ENCODE measurements at places on chromosomes 13 and 19. TPM values are rescaled to one million over a fixed set of nuclear protein-coding genes. Genes with fewer than 3 reads are reported as not detected.

DNA sequence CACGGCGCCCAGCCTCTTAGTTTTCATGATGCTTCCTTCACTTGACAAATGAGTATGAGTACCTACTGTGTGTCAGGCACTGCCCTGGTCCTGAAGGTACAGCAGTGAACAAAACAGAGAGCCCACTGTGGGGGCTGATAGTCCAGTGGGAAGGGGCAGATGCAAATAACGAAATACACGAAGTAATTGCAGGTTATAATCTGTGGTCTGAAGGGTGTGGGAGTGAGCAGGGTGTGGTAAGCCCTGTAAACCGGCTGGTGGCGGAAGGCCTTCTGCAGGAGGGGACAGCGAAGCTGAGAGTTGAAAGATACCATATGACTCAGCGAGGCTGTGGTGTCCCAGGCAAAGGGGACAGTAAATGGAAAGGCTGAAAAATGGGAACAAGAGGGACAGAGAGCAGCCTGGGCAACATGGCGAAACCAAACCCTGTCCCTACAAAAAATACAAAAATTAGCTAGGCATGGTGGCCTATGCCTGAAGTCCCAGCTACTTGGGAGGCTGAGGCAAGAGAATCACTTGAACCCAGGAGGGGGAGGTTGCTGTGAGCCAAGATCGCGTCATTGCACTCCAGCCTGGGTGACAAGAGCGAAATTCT lies 60.5 kb downstream of the MAP4K1 start:
- no peak overlapping the region for H3K27ac ChIP-seq
- no peaks in the 10 kb centered on the region for H3K36me3 ChIP-seq
- H3K4me1 ChIP-seq: no peaks in the 10 kb centered on the region
- H3K4me3 ChIP-seq: no peak overlapping the region
- no peak for DNase-seq

- H3K4me1 ChIP-seq: no peaks in the 10 kb centered on the region
- H3K27me3 ChIP-seq: no peaks in the 10 kb centered on the region
- DNase-seq: no peak
- no peak overlapping the region for H3K4me3 ChIP-seq
- no peak overlapping the region for H3K27ac ChIP-seq
- no peaks in the 10 kb centered on the region for H3K36me3 ChIP-seq
These were observed 6.8 kb upstream of the KBTBD6 start for GRCh38 chr13:41139296-41139966.

DNA sequence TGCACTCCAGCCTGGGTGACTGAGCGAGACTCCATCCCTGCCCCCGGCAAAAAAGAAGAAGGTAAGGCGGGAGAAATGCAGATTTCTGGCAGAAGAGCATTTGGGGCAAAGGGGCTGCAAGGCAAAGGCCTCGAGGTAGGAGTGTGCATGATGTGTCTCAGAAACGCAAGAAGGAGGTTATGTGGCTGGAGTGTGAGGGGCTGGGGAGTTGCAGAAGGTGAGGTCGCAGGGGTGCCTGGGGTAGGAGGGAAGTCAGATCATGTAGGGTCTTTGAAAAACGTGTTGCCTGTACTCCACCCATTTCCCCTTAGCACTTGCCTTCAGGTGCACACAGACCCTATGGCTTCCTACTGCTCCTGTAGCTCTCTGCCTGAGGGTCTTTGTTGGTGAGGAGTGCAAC lies 29.9 kb downstream of the KCTD15 start:
- no peak for DNase-seq
- H3K4me1 ChIP-seq: no peaks in the 10 kb centered on the region
- no peak overlapping the region for H3K4me3 ChIP-seq
- H3K27me3 ChIP-seq: no peaks in the 10 kb centered on the region
- H3K36me3 ChIP-seq: no peaks in the 10 kb centered on the region
- H3K27ac ChIP-seq: no peak overlapping the region

Gene BRME1
- total RNA-seq: 2.3 TPM

- no peaks in the 10 kb centered on the region for H3K4me1 ChIP-seq
- no peak overlapping the region for H3K4me3 ChIP-seq
- H3K27ac ChIP-seq: no peak overlapping the region
- DNase-seq: no peak
These were observed 94.7 kb downstream of the RGCC start for GRCh38 chr13:41552031-41552430.

Gene RHPN2
- 1.9 TPM for total RNA-seq

- H3K4me3 ChIP-seq: no peak overlapping the region
- no peak for DNase-seq
- no peak overlapping the region for H3K27ac ChIP-seq
- no peaks in the 10 kb centered on the region for H3K36me3 ChIP-seq
- no peaks in the 10 kb centered on the region for H3K4me1 ChIP-seq
These were observed 348.2 kb downstream of the KCTD12 start for GRCh38 chr13:76538004-76538403.

- H3K4me3 ChIP-seq: no peak overlapping the region
- no peaks in the 10 kb centered on the region for H3K4me1 ChIP-seq
- no peak for DNase-seq
- no peaks in the 10 kb centered on the region for H3K27me3 ChIP-seq
- H3K36me3 ChIP-seq: no peaks in the 10 kb centered on the region
These were observed 376.4 kb downstream of the FGF9 start for GRCh38 chr13:22047082-22047784.

- peak overlapping the region; percentile 99 for H3K27ac ChIP-seq
- H3K4me3 ChIP-seq: no peak overlapping the region
These were observed 41.9 kb downstream of the NFIX start for GRCh38 chr19:13037161-13037560.

DNA sequence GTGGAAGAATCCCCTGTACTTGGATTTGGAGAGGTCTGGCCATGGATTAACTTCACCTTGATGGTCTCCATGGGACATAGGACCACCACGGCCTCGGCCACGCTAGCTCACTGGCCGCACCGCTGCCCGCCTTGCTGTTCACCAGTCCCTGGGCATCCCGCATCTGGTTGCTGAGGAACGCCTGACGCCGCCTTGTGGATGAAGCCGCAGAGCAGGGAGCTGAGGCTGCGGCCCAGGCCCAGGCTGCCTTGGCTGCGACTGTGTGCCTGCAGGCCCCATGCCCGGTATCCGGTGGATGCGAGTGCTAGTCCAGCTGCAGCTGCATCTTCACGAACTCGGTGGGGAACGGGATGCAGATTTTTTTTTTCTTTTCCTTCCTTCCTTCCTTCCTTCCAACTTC lies 1407.1 kb downstream of the UQCRFS1 start:
- no peak overlapping the region for H3K27ac ChIP-seq
- no peak overlapping the region for H3K4me3 ChIP-seq
- no peaks in the 10 kb centered on the region for H3K36me3 ChIP-seq
- no peak for DNase-seq
- no peaks in the 10 kb centered on the region for H3K27me3 ChIP-seq

Gene HIPK4
- total RNA-seq: 0.21 TPM

Gene PDX1
- total RNA-seq: not detected

Gene THOP1
- total RNA-seq: 33.2 TPM

Gene C5AR1
- 38.7 TPM for total RNA-seq

DNA sequence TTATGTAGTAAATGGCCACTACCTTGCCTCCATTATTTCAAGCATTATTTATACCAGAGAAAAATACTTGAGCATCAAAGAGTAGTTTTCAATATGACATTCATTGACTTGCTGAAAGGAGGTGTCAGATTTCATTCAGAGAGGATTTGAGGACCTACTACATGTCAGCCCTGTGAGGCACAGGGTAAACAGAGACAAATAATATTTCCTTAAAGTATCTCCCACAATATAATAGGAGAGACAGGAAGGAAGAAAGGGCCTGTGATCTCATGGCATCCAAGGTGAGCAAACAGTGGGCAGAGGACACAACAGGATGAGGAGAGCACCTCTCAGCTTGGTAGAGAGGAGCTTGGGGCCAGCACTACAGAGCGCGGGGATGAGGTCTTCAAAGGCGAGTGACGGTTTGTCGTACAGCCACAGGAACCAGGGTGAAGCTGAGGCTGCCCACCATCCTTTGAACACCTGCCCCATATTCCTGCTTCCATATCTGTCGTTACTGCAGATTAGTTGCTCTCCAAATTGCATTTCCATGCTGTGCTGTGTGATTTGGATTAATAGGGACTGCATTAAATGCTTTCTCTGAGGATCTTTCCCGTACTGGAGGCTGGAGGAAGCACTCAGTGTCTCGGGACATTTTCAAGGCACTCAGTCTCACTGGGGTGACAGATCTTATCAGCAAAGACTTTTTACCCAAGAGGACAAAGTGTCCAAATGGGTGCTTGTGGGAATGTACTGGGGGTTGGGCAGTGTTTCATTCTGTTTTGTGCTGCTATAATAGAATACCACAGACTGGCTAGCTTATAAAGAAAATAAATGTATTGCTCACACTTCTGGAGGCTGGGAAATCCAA lies 59.2 kb downstream of the GJA3 start:
- H3K36me3 ChIP-seq: no peaks in the 10 kb centered on the region
- no peaks in the 10 kb centered on the region for H3K4me1 ChIP-seq
- H3K27me3 ChIP-seq: no peaks in the 10 kb centered on the region
- no peak overlapping the region for H3K4me3 ChIP-seq
- no peak overlapping the region for H3K27ac ChIP-seq

Gene GNG7
- 2.4 TPM for total RNA-seq

GRCh38 chr13:36369268-36370107 lies 23.3 kb upstream of the SPART start:
- no peaks in the 10 kb centered on the region for H3K27me3 ChIP-seq
- no peaks in the 10 kb centered on the region for H3K4me1 ChIP-seq
- H3K4me3 ChIP-seq: no peak overlapping the region

DNA sequence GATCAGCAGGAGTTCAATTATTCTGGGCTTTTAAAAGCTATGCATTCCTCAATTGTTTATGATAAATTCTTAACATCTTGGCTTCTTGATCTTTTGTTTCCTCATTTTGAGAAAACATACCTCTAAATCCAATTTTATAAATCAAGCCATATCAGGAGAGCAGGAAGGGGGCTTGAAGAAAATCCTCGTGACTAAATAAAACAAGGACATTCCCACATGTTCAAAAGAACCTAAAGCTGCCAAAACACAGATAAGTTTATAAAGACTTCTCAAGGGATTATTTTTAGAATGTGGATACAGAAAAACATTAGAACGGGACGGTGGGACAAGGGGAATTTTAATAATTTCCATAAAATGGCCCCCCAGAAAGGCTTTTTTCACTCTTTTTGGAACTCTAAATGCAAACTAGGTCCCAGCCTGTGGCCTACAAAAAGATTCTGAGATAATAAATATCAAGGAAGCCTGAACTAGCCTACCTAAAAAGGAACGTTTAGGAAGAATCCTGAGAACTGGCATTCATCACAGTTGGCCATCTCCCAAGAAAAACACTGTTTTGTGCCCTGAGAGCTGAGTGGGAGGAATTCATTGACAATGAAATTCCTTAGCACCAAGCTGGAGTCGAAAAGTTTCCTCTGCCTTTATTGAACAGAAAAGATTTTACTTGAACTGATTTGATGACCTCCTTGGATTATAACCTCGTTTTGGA lies 30.1 kb downstream of the ZAR1L start:
- peaks cover 7% of the 10 kb centered on the region for H3K36me3 ChIP-seq
- no peak overlapping the region for H3K27ac ChIP-seq
- no peak for DNase-seq
- no peaks in the 10 kb centered on the region for H3K4me1 ChIP-seq
- H3K4me3 ChIP-seq: no peak overlapping the region
- H3K27me3 ChIP-seq: no peaks in the 10 kb centered on the region

- H3K27me3 ChIP-seq: no peaks in the 10 kb centered on the region
- no peak for DNase-seq
- no peak overlapping the region for H3K27ac ChIP-seq
- no peak overlapping the region for H3K4me3 ChIP-seq
These were observed 41.2 kb upstream of the ZNF527 start for GRCh38 chr19:37329686-37330085.

- DNase-seq: no peak
- no peaks in the 10 kb centered on the region for H3K36me3 ChIP-seq
- no peak overlapping the region for H3K27ac ChIP-seq
- H3K4me1 ChIP-seq: peaks cover 20% of the 10 kb centered on the region
These were observed 55.0 kb downstream of the LRCH1 start for GRCh38 chr13:46607768-46608564.

GRCh38 chr13:104967836-104968630 lies 1567.4 kb downstream of the EFNB2 start:
- H3K4me3 ChIP-seq: no peak overlapping the region
- no peak for DNase-seq
- H3K27me3 ChIP-seq: no peaks in the 10 kb centered on the region
- H3K4me1 ChIP-seq: no peaks in the 10 kb centered on the region
- no peaks in the 10 kb centered on the region for H3K36me3 ChIP-seq

- no peak overlapping the region for H3K27ac ChIP-seq
- no peak overlapping the region for H3K4me3 ChIP-seq
- no peak for DNase-seq
- no peaks in the 10 kb centered on the region for H3K27me3 ChIP-seq
- H3K4me1 ChIP-seq: peaks cover 15% of the 10 kb centered on the region
These were observed 20.0 kb downstream of the KLF12 start for GRCh38 chr13:74114202-74114601.

Gene UHRF1
- 3.4 TPM for total RNA-seq

DNA sequence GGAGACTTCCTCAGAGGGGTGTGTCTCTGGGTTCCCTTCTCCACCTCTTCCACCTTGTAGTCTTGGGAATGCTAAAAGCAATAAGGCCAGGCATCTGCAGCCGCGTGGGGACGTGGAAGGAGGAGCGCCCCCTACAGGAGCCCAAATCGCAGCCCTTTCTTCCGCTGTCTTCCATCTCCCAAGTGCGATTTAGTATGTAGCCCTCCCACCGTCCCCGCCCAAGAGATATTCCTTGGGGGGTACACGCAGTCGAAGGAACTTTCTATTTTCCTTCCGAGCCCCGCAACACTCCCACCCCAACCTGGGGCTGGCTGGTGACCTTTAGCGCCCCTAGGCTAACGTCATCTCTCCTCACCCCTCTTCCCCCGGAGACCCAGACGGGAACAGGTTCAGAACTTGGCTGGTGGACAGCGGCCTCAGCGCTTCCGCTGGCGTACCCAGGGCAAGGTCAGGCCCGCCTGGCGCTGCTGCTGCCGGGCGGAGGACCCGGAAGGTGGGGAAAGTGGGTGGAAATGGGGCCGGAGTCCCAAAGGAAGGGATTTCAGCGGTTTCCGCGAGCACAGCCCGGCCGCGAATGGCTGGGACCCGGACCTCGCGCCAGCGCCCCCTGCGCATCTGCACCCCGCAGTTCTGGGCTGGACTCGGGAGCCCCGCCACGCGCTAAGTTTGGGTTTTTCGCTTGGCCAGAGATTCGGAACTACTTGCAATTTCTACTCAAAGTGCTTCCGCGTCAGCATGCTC lies 2.1 kb upstream of the PCDH8 start:
- peak overlapping the region; percentile 35 for H3K4me3 ChIP-seq
- H3K27ac ChIP-seq: no peak overlapping the region
- H3K36me3 ChIP-seq: no peaks in the 10 kb centered on the region
- no peaks in the 10 kb centered on the region for H3K27me3 ChIP-seq
- DNase-seq: peak; percentile 83
